ENCODE measurements at places on chromosomes 5 and 9.
A peak's percentile ranks its signal among the peaks of the same experiment; 100 is the strongest.

- DNase-seq, result no peak
Measured at GRCh38 chr5:63211448-63212132, 633.0 kb downstream of the LRRC70 start.

DNA sequence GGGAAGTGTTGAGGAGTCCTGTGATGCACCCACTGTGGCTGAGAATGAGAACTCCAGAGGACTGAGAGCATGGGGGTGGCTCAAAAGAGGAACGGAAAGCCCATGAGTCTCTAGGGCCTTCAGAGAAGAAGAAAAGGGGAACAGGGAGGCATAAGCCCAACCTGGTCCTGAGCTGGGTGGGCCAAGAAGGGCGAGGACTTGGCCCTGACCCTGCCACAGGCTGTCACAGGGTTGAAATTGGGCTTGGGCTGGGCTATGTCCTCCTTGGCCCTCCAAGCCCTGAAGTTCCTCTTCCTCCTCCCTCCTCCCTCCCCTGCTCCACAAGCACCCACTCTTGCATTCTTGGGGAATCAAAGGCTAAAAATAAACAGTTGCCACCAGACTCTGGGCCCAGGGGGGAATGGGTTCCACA is 49.3 kb upstream of the PPARGC1B start:
- DNase-seq, result peak; percentile 61

DNA sequence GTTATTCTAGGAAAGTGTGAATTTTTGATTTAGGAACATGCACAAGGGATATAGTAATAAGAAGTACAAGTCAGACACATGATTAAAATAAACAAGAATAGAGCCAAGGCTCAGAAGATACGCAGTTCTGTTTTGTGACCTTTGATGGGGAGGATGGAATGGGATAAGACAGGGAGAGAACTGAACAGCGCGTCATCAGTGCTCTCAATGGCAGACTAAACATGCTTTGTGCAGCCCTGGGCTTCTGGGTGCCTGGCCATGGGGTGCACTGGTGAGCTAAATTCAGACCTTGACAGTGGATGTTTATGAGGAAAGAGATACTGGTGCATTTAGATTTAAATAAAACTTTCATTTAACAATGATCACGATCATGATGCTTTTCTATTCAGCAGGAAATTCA is 309.7 kb downstream of the ARHGEF28 start:
- no peak for DNase-seq

GRCh38 chr5:9231842-9232241 is 314.0 kb downstream of the SEMA5A start:
- DNase-seq, result no peak

GRCh38 chr9:71756753-71757152 is 11.6 kb downstream of the CEMIP2 start:
- DNase-seq, result no peak

DNA sequence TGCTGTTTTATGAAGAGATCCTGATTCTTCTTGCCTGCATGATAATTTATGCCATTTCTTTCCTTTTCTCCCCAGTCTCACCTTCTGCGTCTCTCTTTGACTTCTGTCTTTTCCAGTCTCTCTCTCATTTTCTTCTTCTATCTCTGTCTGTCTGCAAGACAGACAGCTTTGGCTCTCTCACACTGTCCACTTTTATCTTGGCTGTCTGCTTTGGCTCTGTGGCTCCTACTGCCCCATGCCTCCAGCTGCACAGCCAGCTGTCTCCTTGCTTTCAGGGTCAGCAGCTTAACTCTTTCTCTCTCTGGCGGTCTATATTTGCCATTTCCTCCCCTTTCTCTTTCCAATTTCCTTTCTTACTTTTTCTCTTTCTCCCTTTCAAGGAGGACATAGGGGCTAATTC is 971.1 kb upstream of the COX7C start:
- no peak for DNase-seq

DNA sequence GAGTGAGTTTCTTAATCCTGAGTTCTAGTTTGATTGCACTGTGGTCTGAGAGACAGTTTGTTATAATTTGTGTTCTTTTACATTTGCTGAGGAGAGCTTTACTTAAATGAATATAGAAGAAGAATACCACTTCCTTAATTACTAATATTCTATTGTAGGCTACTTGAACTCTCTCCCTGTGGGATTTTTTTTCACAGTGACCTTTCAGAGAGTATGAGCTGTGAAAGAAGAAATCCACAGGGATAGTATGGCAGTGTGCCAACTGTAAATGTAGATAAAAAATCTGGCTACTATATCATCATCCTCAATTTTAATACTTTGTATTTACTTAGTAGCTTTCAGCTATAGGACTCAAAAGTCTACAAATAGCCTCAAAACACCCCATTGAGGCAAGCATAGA is 67.3 kb downstream of the COMMD10 start:
- no peak for DNase-seq

- no peak for DNase-seq
Measured at GRCh38 chr5:133899506-133899905, 68.9 kb downstream of the C5orf15 start.

- DNase-seq, result no peak
Measured at GRCh38 chr9:8677741-8678140, 878.2 kb upstream of the DMAC1 start.

DNA sequence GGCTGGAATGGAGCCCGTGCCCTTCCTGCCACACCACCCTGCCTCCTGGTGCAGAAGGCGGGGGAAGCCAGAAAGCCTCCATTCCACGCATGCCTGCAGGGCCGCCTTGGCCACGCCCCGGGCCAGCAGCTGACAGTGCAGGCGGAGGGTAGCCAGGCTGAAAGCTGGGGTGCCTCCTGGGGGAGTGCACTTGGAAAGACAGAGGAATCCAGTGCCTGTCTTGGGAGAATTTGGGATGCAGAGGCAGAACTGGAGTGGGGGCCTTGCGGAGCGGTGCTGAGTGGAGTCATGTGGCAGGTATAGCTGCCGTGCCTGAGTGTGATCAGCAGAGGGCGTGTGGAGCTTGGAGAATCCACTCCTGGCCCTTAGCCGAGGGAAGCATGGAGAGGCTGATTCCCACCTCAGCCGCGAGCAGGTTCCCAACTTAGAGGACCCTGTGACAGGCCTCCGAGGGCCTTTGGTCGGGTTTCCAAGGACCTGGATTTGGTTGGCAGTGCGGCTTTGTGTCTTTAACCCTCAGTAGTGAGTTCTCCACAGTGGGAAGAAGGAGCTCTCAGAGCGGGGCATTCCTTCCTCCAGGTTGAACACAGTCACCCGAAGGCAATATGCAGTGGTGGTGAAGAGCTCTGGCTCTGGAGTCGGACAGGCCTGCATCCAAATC is 9.1 kb upstream of the URM1 start:
- DNase-seq, result peak; percentile 91

GRCh38 chr9:108664309-108665255 is 191.2 kb downstream of the ACTL7B start:
- no peak for DNase-seq

DNA sequence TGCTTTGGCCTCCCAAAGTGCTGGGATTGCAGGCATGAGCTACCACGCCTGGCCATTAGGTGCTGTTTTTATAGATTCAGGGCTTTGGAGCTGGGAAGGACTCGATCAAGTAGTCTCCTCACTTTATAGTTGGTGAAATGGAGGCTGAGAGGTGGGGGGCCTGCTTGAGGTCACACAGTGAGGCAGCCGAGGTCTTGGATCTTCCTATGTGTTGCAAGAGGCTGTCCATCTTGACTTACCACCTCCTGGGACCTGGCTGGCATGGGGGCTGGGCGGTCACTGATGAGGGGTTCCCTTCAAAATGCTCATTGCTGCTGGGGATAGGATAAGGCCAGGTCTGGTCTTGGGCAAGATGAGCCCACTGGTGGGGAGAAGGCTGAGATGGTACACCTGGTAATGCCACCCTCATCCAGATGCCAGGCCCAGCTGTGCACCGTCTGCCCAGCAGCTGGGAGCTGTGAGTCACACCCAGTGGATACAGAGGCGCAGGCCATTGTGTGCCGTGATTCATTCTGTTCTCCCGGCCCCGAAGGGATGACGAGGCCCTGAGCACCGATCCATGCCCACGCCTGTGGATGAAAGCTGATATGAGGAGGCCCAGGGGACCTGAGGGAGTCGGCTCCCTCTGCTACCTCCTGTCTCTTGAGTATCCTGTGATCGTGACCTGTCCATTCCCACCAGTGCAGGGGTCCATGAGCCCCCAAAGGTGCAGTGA is 10.5 kb upstream of the NDST1 start:
- DNase-seq, result no peak
